ENCODE measurements at places on chromosomes 2 and 18.

DNA sequence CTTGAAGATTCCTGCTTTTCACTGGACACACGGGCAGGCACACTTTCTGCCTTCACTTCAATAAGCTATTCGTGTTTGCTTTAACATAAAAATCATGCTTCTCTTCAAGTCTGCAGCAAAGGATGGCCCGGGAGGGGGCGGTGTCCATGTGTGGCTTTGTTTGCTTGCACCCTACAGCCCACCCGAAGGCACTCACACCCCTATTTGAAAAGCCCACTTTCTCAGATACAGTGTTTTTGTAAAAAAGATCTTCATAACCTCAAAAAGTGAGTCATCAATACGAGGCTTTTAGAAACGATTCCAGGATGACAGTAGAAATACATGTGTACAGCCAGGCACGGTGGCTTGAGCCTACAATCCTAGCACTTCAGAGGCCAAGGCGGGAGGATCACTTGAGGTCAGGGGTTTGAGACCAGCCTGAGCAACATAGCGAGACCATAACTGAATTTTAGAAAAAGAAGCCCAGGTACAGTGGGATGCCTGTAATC is 36.5 kb upstream of the HPCAL1 start:
- DNase-seq = no peak

DNA sequence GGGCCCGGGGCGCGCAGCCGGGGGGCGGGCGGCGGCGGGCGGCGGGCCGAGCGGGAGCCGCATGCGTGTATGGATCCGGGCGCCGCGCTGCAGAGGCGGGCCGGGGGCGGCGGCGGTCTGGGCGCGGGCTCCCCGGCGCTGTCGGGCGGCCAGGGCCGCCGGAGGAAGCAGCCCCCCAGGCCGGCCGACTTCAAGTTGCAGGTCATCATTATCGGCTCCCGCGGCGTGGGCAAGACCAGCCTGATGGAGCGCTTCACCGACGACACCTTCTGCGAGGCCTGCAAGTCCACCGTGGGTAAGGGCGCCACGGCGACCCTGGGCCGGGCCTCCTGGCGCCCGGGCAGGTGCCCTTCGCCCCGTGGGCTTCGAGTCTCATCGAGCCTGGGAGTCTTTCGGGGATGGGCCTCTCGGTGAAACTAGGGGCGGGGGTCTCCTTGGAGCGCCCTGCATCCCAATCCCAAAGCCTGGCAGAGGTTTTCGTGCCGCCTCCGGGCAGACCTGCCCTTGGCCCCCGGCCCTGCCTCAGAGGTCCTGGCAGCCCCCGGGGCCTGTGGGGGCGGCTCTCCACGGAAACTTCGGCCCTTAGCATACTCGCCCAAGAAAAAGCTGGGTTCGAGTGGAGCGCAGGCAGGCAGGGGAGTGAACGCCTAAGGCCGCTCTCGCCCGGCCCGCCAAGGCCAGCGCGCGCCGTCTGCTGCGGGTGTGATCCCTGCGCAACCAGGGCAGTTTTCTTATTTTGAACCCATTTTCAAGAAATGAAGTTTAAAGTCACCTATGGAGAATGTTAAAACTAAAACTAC is 622 bp downstream of the RAB12 start:
- DNase-seq = peak; percentile 15

- DNase-seq = no peak
Measured at GRCh38 chr2:20212459-20212870, 12.5 kb downstream of the SDC1 start.

DNA sequence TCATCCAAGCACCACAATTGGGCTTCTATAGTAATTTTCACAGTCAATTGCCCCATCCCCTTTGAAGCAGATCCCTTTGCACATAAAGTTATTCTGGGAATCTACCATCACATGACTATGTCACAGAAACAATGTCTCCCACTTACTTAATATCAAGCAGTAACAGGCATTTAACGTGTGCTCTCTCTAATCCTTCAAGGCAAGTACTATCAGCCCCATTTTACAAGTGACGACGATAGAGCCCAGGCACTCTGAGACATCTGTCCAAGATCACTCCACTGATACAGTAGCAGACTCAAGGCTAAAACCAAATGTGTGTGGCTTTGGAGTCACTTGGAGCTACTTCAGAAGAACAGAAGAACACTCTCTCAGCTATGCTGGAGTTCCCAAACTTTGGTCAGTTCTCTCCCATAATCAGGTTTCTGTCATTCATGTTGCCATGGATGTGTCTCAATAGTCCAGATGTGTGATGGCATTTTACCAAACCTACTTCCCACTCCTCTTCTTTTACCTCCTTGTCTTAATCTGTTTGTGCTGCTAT is 39.7 kb downstream of the PID1 start:
- no peak for DNase-seq

DNA sequence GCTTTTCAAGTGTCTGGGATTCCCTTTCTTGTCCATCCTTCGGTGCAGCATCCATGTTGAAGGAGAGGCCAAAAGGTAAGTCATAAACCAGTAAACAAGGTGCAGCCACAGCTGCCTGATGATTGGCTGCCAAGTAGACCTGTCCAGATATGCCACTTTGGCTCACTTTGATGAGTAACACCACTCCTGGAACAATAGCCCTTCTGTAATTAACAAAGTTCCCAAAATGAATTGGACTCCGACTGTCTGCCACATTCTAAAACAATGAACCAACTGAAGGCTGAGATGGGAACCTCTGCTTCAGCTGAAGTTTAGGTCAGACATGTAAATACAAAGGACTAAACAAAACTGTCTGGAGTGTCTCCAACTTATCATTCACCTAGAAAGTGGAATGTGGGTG is 82.2 kb upstream of the LGALSL start:
- DNase-seq = no peak

DNA sequence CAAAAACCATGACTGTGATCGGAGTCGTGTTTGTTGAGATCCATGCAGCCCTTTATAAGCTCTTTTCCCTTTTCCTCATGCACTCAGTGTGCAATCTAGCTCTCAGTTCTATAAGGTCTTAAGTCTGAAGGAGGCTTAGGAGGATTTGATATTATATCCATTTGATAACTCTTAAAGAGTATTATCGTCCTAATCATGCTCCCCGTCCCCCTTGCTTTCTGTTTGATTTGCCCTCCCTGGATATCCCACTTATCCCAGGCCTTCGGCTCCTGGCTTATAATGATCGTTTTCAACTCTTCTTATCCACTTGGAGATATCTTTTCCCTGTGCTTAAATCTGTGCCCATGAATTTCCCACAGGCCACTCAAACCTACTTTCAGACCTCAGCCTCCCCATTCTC is 1917.7 kb upstream of the PIK3C3 start:
- DNase-seq = no peak

DNA sequence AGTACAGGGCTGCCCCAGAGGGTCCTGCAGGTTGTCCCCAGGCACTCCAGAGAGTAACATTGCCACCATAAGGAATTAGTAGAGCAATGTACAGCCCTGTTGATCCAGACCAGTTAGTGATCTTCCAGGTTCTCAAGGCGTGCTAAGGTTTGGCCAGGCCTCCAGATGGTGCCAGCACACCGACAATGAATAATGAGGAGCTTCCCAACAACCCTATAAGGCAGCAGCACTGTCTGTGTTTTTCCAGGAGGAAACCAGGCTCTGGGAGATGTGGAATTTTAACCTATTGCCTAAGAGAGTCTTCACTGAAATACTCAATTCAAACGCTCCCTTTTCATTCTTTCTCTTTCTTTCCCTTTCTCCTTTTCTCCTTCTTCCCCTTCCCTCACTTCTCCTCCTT is 122.1 kb downstream of the MGAT5 start:
- DNase-seq = no peak

DNA sequence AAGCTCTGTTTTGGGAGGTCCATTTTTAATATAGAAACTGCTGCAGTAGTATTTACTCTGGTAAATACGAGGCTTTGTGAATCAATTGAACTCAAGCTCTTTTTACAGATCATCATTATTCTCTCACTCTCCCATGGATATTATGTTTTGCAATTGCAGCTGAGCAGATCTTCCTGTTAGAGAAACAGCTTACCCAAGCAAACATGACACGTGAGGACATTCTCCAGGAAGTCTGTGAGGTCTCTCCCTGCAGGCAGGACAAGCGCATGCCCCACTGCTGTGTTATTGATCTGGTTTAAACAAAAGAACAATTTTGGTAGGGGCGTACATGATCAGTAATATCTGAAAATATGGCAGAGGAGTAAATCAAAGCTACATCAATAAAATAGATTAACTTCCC is 72.1 kb downstream of the COL6A3 start:
- no peak for DNase-seq

- DNase-seq = no peak
Measured at GRCh38 chr18:8707556-8708300, 2.4 kb downstream of the MTCL1 start.

GRCh38 chr2:163768881-163769695 is 33.3 kb upstream of the FIGN start:
- DNase-seq = no peak

DNA sequence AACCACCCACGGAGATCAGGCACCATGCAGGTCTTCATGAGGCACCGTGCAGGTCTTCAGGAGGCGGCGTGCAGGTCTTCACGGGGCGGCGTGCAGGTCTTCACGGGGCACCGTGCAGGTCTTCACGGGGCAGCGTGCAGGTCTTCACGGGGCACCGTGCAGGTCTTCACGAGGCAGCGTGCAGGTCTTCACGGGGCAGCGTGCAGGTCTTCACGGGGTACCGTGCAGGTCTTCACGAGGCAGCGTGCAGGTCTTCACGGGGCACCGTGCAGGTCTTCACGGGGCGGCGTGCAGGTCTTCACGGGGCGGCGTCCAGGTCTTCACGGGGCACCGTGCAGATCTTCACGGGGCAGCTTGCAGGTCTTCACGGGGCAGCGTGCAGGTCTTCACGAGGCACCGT is 350.4 kb upstream of the PKDCC start:
- DNase-seq = no peak

GRCh38 chr2:188416367-188416766 is 124.7 kb downstream of the GULP1 start:
- DNase-seq = no peak

DNA sequence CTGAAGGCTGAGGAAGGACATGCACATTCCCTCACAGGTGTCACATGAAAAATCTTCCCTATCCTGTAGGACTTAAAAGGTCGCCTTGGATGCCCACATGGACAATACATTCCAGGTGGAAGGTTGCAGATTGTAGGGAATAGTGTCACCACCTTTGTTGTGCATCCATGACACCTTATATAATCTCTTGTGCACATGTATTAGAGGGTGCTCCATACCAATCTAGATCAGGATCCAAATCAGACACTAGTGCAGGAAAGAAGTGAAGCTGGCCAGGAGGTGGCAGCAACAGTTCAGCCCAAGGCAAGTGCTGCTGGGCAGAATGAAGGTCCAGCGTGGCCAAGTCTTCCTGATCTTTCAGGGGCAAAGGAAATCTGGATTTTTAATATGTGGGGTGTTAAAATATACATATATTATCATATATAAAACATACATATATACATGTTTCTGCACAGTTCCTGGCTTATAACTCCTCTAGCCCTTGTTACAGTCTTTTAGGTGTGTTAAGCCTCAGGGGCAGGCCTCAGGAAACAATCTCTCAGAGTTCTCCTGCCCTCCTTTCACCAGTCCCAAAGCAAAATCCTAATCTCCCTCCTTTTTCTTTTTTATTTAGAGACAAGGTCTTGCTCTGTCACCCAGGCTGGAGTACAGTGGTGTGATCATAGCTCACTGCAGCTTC is 16.6 kb downstream of the NIF3L1 start:
- DNase-seq = peak; percentile 67

GRCh38 chr2:39517622-39518021 is 80.5 kb upstream of the MAP4K3 start:
- DNase-seq = no peak

- DNase-seq = no peak
Measured at GRCh38 chr2:70312560-70312959, 10.7 kb upstream of the FAM136A start.

DNA sequence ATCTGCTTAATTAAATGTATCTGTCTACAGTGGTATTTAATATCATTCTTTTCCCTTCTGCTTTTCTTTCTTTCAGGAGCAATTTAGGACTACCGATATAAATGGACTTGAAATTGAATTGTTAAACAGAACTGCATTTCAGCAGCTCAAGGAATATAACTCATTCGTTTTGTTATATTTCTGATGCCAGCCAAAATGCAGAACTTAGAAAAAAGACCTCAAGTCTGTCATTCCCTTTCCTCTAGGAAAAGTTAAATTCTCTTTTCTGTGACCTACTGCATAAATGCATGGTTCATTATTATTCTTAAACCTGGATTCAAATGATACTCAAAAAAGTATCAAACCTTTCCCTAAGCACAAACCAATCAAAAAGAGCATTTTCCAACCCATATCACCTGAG is 21.4 kb downstream of the FTCDNL1 start:
- DNase-seq = no peak

DNA sequence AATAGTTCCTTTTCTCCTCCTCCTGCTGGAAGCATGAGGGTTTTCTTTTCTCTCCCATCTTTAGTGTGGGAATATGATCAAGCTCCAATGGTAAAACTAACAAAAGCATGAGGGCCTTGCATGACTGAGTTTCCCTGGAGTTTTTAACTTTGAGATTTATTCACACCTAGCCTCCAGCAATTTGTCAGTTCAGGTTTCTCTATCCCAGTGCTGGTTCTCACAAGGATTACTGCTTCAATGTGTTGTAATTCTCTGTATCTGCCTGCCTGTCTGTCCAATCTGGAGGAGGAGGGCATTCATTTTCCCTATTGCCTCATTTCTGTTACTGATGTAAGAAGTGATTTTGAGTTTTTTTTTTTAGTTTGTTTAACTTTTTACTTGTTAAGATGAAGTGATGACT is 57.6 kb upstream of the RPRM start:
- no peak for DNase-seq

GRCh38 chr18:74899554-74899953 is 301.9 kb downstream of the ZNF407 start:
- DNase-seq = no peak

DNA sequence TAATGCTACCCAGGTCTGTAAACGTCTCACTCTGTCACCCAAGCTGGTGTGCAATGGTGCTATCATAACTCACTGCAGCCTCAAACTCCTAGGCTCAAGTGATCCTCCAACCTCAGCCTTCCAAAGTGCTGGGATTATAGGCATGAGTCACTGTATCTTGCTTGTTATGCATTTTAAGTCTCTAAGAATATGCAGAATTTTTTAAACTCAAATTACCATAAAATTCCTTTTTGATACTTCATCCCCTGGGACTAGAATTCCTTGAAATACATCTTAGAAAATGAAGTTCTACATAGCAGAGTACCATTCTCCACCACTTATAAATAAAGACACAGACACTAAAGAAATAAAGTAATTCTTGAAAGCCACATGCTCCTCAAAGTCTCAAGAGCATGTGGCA is 30.2 kb upstream of the LRATD1 start:
- no peak for DNase-seq

- DNase-seq = no peak
Measured at GRCh38 chr2:207747653-207748560, 21.8 kb downstream of the FZD5 start.

DNA sequence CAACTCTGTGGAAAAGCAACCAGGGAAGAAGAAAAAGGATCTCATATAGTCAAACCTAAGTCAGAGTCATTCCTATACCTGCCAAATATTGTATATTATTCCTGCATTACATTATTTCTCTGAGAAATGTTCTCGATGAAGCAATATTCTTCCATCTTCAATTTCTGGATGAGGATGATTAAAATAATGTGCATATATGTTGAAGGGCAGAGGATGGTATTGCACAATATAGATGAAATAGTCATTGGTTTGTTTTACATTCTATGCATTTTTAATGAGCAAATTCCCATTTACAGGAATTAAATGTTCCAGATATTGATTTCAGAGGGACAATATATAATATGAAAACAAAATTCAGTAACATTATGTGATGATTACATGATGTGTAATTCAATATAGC is 545.2 kb downstream of the STK39 start:
- no peak for DNase-seq
